ENCODE measurements at places on chromosomes 13 and 19.

DNA sequence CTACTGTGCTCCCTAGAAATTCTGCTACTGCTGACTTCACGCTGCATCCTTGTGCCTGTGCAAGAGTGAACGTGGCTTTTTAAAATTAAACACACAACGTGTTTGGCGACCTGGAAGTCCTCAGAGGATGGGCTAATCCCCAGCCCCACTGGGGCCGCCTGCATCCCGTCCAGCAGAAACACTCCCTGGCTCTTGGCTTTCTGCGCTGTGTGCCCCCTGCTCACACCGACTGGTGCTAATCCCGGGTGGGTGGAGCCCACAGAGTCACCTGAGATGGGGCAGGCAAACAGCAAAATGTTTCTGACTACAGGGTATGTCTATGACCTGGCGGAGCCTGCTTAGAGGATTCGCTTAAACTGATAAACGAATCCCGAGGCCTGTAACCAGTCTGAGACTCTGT is 15.1 kb downstream of the CAPS start:
- DNase-seq, result no peak

- DNase-seq, result peak; percentile 27
These were observed 257.9 kb downstream of the KLF12 start for GRCh38 chr13:73876323-73876722.

- DNase-seq, result no peak
These were observed 8.9 kb downstream of the PEPD start for GRCh38 chr19:33512580-33513137.

DNA sequence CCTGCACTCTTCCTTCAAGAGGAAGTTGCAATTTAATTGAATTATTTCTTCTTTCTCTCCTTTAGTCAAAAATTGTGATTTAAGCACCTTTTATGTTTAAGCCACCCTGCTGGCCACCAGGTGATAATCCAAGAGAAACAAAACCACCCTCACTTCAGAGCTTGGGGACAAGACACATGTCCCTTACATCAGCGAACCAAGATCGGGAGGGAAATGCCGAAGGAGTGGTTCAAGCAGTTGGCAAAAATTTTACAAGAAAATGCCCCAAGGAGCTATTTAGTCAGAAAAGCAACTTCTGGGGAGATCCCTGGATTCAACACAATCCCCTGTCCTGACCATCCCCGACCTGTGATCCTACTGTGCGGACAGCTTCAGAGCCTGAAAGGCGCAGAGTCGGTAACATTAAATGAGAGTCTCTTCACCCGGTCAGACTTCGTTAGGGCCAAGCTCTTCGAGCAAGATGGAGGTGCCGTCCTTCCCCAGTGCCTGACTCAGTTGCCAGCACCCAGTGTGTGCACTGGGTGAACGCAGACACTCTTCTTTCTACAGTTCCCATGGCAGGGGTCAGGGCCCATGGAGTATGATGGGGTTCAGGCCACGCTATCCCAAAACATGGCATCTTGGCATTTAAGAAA is 78.6 kb upstream of the TM9SF2 start:
- DNase-seq, result no peak

GRCh38 chr13:86554066-86554465 is 754.8 kb upstream of the SLITRK6 start:
- no peak for DNase-seq

- no peak for DNase-seq
These were observed 262.5 kb downstream of the DIAPH3 start for GRCh38 chr13:59901191-59901590.

DNA sequence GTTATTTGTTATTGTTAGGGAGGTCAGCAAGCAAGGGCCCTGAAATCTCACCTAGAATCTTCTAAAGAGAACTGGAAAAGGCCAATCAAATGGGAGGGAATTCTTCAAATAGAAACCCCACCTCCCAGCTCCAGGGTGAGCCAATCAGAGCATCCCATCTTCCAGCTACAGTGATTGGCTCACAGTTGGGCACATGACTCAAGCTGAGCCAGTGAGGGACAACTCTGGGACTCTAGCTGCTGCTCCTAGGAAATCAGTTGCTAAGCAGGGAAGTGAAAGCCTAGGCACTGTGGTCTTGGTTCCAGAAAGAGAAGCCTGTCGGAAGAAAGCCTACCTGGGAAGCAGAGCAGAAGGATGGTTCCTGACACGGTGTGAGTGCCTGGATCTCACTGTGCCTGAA is 13.4 kb downstream of the TM6SF2 start:
- DNase-seq, result peak; percentile 22

DNA sequence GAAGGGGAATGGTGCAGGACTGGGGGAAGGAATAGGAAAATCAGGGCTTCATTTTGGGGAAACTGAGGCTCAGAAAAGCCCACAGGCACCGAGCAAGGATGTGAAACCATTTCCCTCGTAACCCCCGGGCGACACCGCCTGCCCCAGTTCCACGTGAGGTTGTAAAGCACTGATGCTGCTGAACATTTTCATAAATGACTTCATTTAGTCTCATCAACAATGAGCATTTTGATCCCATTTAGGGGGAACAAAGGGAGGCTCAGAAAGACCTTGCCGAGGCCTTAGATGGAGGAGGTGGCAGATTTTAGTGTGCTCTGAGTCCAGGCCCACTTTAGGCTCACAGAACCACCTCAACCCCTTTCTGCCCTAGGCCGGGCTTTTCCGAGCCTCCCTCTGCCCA is 20.5 kb upstream of the FBXO27 start:
- DNase-seq, result no peak

DNA sequence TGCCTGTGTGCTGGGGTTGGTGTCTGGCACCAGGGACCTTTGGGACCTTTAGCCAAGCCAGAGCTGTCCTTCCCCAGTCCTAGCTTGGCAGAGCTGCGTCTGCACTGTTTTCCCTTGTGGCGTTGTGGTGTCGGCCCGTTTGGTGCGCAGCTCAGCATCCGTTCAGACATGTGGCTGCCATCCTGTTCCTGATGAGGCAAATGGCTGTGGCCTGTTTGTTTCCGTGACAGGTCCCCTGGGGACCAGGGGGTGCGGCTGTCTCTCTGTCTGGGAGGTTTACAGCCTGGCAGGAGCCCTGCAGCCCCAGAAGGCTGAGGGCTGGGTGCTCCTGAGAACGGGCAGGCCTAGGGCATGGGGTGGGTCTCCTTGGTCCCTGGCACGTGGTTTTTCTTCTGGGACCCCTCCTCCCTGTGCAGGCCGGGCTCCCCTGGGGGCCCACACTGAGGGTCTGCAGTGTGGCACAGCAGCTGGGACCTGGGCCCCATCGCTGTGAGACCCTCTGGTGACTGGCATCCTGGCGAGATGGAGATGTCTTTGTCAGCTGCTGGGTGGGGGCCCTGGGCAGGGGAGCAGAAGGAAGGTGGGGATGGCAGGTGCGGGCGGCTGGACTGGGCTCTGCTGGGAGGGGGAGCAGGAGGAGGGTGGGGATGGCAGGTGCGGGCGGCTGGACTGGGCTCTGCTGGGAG is 4.0 kb downstream of the SPPL2B start:
- peak; percentile 33 for DNase-seq

GRCh38 chr13:99746637-99747402 is 224.7 kb downstream of the ZIC5 start:
- DNase-seq, result no peak

DNA sequence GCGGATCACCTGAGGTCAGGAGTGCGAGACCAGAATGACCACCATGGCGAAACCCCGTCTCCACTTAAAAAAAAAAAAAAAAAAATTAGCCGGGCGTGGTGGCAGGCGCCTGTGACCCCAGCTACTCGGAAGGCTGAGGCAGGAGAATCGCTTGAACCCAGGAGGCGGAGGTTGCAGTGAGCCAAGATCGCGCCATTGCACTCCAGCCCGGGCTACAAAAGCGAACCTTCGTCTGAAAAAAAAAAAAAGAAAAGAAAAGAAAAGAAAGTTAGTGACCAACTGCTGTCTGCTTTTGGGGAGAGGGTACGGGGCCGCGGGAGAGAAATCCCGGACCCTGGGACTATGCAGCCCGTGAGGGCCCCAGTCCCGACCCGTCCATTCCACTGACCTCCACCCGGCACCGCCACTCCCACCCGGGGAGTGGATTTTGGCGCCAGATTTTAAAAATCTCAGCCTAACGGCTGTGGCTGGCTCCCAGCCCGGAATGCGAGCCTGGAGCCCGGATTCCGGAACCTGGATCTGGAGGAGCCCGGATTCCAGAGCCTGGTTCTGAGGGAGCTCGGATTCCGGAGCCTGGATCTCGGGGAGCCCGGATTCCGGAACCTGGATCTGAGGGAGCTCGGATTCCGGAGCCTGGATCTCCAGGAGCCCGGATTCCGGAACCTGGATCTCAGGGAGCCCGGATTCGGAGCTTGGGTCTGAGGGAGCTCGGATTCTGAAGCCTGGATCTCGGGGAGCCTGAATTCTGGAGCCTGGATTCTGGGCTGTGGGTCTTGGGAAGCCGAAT is 6.1 kb upstream of the LMNB2 start:
- peak; percentile 99 for DNase-seq

GRCh38 chr13:45138282-45138681 is 18.0 kb downstream of the GTF2F2 start:
- DNase-seq, result no peak

DNA sequence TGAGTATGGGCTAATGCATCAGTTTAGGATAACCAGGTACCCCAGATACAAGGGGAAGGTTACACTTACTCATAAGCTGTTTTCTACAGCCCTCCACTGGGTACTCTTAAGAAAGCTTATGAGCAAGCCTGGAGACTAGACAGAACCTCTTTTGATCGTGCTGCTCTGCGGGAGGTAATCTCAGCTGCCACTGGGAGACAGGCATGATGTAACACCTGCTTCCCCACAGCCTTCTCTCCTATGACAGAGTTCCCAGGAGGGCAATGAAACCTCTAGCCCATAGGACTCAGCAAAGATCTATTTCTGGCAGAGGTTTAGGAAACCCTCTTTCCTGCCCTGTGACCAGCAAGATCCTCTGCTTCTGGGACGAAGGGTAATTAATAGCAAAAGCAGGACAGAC is 65.6 kb downstream of the WASF3 start:
- DNase-seq, result no peak

DNA sequence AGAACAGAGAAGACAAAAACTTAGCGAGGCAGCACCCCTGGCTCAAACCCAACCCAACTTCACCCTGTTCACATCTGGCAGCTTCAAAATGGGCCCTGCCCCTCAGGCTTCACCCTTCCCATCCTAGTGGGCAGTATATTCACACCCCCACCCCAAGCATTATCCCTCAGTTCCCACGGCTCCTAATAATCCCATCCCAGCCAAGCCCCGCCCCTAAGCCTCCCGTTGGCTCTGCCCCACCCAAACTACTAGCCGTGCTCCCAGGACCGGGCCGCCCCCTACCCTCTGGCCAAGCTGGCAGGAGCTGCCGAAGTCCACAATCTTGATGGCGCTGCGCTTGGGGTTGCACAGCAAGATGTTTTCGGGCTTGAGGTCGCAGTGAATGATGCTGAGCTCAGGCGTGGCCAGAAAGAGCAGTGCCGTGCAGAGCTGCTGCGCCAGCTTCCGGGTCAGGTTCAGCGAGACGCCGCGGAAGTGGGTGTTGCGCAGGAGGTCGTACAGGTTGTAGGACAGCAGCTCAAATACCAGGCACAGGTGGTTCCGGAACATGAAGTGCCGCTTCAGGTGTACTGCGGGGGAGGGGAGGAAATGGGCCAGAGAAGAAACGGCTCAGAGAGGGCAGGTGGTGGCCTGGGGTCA is 5.8 kb downstream of the DYRK1B start:
- DNase-seq, result no peak

DNA sequence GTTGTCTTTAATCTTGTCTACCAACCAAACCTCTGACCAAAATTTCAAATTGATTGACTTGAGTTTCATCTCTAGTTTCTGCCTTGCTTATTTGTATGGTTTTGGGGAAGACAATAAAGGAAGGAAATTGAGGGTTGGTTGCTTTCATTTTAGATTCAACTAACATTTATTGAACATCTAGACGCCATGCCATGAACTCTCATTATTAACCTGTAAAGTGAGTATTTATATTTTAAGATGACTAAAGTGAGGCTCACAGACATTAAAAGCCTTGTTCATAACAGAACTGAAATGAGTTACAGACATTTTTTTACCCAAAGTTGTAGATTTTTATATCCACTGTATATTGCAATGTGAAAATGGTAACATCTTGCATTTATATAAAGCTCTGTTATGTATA is 239.3 kb downstream of the LMO7 start:
- DNase-seq, result no peak

DNA sequence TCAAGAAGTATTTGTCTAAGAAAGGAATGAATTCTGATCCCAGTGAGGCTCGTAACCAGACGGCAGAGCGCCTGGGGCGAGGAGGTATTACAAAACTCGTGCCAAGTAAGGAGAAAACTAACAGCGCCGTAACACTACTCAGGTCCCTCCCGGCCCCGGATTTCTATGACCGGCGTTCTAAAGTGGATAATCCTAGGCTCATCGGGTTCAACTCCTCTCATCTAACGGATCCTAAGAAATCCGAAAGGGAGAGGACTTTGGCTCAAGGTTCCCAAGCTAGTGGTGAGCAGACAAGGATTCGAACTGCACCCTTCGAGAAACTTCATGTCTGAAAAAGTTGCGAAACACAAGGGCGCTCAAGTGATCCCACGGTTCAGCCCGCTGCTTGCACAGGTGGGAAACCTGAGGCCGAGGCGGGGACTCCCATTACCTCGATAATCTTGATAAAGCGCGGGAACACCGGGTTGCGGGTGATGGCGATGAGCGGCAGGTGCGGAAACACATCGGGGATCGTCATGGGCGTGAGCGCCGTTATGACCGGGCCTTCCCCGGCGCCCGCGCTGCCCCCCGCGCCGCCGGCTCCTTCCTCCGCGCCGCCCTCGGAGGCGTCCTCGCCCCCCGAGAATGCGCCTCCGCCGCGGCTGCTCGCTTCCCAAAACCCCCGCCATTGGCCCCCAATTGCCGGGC is 529 bp downstream of the LONP1 start:
- no peak for DNase-seq

- DNase-seq, result no peak
These were observed 652 bp downstream of the EPS8L1 start for GRCh38 chr19:55076321-55076720.

DNA sequence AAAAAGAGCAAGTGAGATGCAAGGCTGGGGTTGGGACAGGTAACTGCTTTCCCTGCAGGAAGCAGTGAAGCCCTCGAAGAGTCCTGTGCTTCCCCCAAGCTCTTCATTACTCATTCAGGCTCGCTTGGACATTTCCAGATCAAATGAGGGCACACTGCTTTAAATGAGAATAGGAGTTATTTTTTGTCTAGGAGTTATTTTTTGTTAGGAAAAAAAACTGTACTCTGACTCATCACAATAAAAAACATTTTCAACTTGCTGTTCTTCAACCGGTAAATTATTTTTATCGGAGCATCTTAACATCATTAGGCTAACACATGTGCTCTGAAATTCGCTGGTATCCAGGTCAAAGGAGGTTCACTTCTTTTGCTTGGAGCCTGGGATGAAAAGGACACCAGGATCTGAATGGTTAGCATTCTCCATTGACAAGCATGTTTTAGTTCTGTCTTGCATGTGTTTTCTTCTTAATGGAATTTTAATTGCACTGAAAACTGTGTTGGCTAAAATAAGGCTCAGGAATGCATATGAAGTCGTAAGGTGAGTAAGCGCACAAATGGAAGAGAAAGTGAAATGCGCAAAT is 80.7 kb upstream of the STK24 start:
- no peak for DNase-seq

GRCh38 chr19:50333737-50334617 is 4.8 kb upstream of the KCNC3 start:
- peak; percentile 69 for DNase-seq

Measured in fibroblast of skin of scalp (primary cell).